ENCODE measurements at places on chromosomes 13 and 19.

DNA sequence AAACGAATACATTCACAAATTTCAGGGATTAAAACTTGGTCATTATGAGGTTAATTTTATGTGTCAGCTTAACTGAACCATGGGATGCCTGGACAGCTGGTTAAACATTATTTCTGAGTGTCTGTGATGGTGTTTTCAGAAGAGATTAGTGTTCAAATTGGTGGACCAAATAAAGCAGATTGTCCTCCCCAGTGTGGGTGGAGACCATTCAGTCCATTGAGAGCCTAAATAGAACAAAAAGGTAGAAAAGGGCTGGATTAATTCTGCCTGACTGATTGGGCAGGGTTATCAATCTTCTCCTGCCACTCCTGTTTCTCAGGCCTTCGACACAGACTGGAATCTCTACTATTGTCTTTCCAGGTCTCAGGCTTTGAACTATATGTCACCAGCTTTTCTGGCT is 203.8 kb upstream of the SLITRK6 start:
- no peak for DNase-seq

GRCh38 chr19:11125994-11126685 is 29.4 kb downstream of the SPC24 start:
- peak; percentile 56 for DNase-seq

GRCh38 chr13:48210178-48210577 is 22.8 kb upstream of the ITM2B start:
- DNase-seq: no peak

DNA sequence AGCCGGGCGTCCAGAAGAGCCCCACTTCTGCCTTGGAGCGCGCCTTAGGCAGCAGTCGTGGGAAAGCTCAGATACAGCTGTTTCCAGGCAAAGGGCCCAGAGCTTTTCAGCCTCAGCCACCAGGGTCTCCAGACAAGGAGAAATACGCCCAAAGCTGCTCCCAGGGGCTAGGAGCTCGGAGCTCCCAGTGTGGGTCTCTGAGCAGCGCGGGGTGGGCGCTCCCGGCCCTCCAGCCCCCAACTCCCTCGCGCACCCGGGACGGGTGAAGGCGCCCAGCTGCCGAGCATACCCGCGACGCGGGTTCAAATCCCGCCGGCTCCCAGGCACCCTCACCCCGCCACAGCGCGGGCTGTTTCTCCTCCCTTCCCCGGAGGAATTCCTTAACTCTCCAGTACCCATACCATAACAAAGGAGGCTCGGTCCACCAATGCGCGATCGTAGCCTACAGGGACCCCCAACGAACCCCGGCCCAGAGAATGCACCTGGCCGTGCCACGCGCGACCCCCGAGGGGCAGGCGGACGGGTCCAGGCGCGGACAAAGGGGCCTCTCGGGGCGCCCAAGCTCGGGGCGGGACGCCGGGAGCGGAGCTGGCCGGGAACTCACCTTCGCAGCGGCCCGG is 507 bp downstream of the COL4A1 start:
- DNase-seq: no peak

GRCh38 chr13:37769078-37769477 is 100.5 kb downstream of the TRPC4 start:
- DNase-seq: no peak

GRCh38 chr13:48068036-48068435 is 26.9 kb downstream of the MED4 start:
- no peak for DNase-seq

GRCh38 chr19:58575183-58576041 is 2.3 kb upstream of the MZF1 start:
- peak; percentile 61 for DNase-seq
